ENCODE measurements at places on chromosomes 1 and 21.

- H3K27ac ChIP-seq: no peak overlapping the region
- H3K36me3 ChIP-seq: no peaks in the 10 kb centered on the region
- DNase-seq: peak; percentile 92
- no peaks in the 10 kb centered on the region for H3K4me1 ChIP-seq
Observed at GRCh38 chr1:18875107-18875795, 15.8 kb upstream of the TAS1R2 start.

DNA sequence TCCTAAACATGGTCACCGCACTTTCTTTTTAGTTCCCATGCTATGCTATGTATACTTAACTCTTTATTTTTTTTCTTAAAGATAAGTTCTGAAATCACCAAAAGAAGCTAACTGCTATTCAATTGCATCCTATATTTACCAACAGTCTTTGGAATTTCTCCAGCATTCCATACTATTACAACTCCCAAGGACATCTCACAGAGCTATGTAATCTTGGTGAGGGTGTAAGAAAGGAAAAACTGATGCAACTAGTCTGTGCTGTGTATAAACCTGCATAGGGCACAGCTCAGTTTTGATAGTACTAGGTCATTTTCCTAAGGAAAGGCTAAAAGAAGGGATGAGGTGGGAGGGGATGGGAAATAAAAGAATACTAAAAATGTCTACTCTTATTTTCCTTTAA, 78.0 kb downstream of the PTPN14 start:
- peaks cover 2% of the 10 kb centered on the region for H3K36me3 ChIP-seq
- peaks cover 24% of the 10 kb centered on the region for H3K4me1 ChIP-seq
- no peak overlapping the region for H3K4me3 ChIP-seq
- no peak overlapping the region for H3K27ac ChIP-seq
- DNase-seq: no peak

- H3K27me3 ChIP-seq: no peaks in the 10 kb centered on the region
- DNase-seq: no peak
- H3K4me1 ChIP-seq: peaks cover 8% of the 10 kb centered on the region
- no peaks in the 10 kb centered on the region for H3K36me3 ChIP-seq
- peak overlapping the region; percentile 87 for H3K27ac ChIP-seq
- H3K4me3 ChIP-seq: no peak overlapping the region
Observed at GRCh38 chr1:114021665-114022099, 42.4 kb downstream of the OLFML3 start.

DNA sequence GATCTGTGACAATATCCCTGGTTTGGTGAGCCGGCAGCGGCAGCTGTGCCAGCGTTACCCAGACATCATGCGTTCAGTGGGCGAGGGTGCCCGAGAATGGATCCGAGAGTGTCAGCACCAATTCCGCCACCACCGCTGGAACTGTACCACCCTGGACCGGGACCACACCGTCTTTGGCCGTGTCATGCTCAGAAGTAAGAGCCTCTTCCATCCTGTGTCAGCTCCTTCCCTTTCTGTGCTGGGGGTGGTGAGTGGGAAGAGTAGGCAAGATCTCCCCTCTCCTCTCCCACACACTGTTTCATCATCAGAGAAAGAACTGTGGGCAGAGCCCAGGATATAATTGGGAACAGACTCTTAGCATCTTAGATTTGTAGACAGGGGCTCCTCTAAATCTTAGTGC, 6.1 kb downstream of the WNT2B start:
- H3K27me3 ChIP-seq: peaks cover 31% of the 10 kb centered on the region
- H3K27ac ChIP-seq: no peak overlapping the region
- H3K36me3 ChIP-seq: no peaks in the 10 kb centered on the region
- H3K4me3 ChIP-seq: no peak overlapping the region

- H3K4me1 ChIP-seq: peaks cover 13% of the 10 kb centered on the region
- H3K27ac ChIP-seq: peak overlapping the region; percentile 97
- peaks cover 10% of the 10 kb centered on the region for H3K27me3 ChIP-seq
- peak overlapping the region; percentile 83 for H3K4me3 ChIP-seq
- no peaks in the 10 kb centered on the region for H3K36me3 ChIP-seq
- DNase-seq: peak; percentile 45
Observed at GRCh38 chr21:41419921-41420862, 5.8 kb upstream of the MX1 start.

DNA sequence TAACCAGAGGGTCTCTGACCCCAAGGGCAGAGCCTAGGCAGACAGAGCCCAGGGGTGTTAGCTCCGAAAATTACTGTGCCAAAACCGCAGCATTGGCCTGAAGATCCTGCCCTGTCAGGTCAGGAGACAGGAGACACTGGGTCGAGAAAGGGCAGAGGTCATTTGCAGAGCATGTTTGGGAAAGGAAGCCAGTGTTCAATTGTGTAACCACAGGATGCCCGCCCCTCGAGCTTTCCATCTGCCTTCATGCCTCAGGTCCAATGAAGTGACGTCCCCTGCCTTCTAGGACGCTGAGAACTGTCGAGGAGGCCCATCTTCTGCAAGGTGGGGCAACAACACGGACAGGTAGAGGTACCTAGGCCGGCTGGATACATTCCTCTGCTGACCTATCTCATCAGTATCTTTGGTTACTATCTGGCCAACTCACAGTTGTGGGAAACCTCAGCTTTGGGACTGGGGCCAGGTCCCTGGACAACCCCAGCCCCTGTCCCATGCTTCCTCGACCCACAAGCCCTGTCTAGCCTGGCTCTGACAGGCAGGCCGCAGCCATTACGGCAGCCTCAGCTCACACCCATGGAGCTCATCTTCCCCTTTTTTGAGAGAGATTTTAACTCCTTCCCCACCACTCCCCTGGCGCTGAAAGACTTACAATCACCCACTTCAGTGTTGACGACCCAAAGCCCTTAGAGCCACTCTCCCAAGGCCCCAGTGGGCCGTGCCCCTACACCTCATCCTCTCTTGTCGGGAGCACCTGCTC, 1.3 kb downstream of the ARL8A start:
- H3K4me3 ChIP-seq: peak overlapping the region; percentile 96
- H3K27ac ChIP-seq: peak overlapping the region; percentile 35
- no peak for DNase-seq
- H3K27me3 ChIP-seq: peaks cover 6% of the 10 kb centered on the region
- H3K36me3 ChIP-seq: no peaks in the 10 kb centered on the region

Measured in neural crest cell (in vitro differentiated cells).